CD4-positive, CD25-positive, alpha-beta regulatory T cell (primary cell): ENCODE measurements at places on chromosomes 16 and 17. TPM values are rescaled to one million over a fixed set of nuclear protein-coding genes. Genes with fewer than 3 reads are reported as not detected.

- H3K27ac ChIP-seq, result no peak overlapping the region
- H3K27me3 ChIP-seq, result no peaks in the 10 kb centered on the region
- peak; percentile 48 for DNase-seq
- no peaks in the 10 kb centered on the region for H3K36me3 ChIP-seq
Observed at GRCh38 chr17:60641810-60642220, 35.8 kb upstream of the BCAS3 start.

The EVI2A gene
- total RNA-seq, result 77.4 TPM

The NFATC2IP gene
- total RNA-seq, result 96.2 TPM

GRCh38 chr17:42659079-42659931, at the start of gene TUBG2:
TSS of gene TUBG2 (plus strand) at chr17:42659284. CDS start at chr17:42659504, 220 bp downstream.
- no peaks in the 10 kb centered on the region for H3K27me3 ChIP-seq
- no peaks in the 10 kb centered on the region for H3K36me3 ChIP-seq
- H3K4me3 ChIP-seq, result peak within 1 kb of the TSS; percentile 76
- peaks cover 15% of the 10 kb centered on the region for H3K4me1 ChIP-seq

DNA sequence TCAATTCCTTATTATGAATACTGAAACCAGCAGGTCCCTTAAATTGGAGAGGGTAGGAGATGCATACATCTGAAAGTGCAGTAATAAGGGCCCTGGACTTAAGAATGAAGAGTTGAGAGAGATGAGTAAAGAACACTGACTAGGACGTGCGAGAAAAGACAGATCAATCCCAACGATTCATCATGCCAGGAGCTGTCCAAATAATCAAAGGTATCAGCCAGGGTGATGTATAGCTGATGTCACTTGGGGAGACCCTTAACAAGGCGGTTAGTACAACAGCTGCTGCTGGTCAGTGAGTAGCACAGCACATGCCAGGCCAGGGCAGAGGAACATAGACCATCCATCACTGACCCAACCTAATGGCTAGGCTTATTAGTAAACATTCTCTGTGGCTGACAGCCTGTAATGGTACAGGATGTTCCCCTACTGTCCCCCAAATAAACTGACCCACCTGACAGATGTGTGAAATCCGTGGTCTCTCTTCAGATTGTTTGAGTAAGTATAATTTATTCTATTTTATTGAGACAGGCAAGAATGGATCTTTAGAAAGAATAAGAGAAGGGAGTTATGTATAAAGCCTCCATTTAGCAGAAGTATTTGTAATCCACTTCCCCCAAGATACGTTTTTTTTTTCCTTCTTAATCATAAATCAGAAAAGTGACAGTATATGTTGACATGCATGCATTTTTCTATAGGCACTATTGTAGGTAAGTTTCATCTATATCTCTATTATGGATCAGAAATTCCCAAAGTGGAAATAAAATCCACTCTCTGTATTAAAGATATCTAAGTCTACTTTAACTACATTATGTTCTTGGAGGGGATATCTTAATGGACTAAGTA, 118.4 kb downstream of the SNX11 start:
- H3K4me3 ChIP-seq, result no peak overlapping the region
- H3K27ac ChIP-seq, result no peak overlapping the region
- no peak for DNase-seq
- H3K36me3 ChIP-seq, result peaks cover 32% of the 10 kb centered on the region
- H3K27me3 ChIP-seq, result no peaks in the 10 kb centered on the region
- H3K4me1 ChIP-seq, result no peaks in the 10 kb centered on the region

The TTLL6 gene
- total RNA-seq, result not detected

The PIPOX gene
- 3.9 TPM for total RNA-seq

- no peak overlapping the region for H3K4me3 ChIP-seq
- no peaks in the 10 kb centered on the region for H3K4me1 ChIP-seq
- DNase-seq, result no peak
- H3K36me3 ChIP-seq, result peaks cover 5% of the 10 kb centered on the region
- H3K27ac ChIP-seq, result no peak overlapping the region
Observed at GRCh38 chr17:76318586-76318985, 10.5 kb upstream of the QRICH2 start.

DNA sequence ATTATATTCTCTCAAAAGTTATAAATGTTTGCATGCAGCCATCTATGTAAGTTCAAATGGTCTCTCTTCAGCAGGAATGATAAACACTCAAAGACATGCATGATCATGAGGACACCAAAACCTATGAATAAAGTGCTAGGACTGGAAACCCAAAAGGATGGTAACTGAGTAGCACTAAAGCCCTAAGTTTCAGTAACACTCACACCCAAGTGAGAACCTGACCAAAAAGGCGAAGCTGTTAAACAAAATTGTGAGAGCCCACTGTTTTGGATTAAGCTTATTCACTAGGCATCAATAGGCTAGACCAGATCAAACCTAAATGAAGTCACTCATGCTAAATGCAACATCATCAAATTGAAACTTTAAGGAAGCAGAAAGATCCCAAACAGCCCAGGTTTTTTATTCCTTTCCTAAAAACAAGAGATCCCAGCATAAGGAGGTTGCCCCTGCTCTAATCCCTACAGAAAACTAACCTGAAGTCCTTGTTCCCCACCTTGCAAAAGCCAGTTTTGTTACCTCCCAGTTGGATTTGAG, 42.4 kb downstream of the GLG1 start:
- peaks cover 2% of the 10 kb centered on the region for H3K36me3 ChIP-seq
- no peak for DNase-seq
- no peak overlapping the region for H3K4me3 ChIP-seq
- no peak overlapping the region for H3K27ac ChIP-seq

DNA sequence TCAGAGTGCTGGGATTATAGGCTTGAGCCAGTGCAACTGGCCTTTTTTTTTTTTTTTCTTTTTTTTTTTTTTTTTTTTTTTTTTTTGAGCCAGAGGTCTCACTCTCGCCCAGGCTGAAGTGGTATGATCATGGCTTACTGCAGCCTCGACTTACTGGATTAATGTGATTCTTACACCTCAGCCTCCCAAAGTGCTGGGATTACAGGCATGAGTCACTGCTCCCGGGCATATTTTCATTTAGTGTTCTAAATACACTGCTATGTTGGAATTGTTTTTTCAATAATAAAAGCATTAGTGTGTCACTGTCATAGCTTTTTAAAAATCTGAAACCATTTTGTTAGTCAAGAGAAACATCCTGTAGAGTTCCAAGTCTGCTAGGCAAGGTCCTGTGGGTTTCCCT, 40.3 kb downstream of the NDE1 start:
- no peak overlapping the region for H3K27ac ChIP-seq
- H3K4me1 ChIP-seq, result no peaks in the 10 kb centered on the region
- DNase-seq, result no peak
- no peaks in the 10 kb centered on the region for H3K27me3 ChIP-seq
- H3K36me3 ChIP-seq, result peaks cover 94% of the 10 kb centered on the region
- no peak overlapping the region for H3K4me3 ChIP-seq

The PRSS27 gene
- total RNA-seq, result 0.81 TPM

GRCh38 chr17:40547785-40548478, 17.3 kb downstream of the CCR7 start:
- H3K27ac ChIP-seq, result peak overlapping the region; percentile 60
- H3K4me3 ChIP-seq, result no peak overlapping the region
- peaks cover 11% of the 10 kb centered on the region for H3K36me3 ChIP-seq
- H3K27me3 ChIP-seq, result no peaks in the 10 kb centered on the region
- H3K4me1 ChIP-seq, result peaks cover 71% of the 10 kb centered on the region

The ATXN1L gene
- 46.8 TPM for total RNA-seq

- H3K36me3 ChIP-seq, result no peaks in the 10 kb centered on the region
- no peak for DNase-seq
- no peaks in the 10 kb centered on the region for H3K27me3 ChIP-seq
- H3K27ac ChIP-seq, result no peak overlapping the region
- H3K4me1 ChIP-seq, result peaks cover 29% of the 10 kb centered on the region
- H3K4me3 ChIP-seq, result peak overlapping the region; percentile 32
Observed at GRCh38 chr17:59341922-59342321, 10.5 kb downstream of the YPEL2 start.

GRCh38 chr16:64952177-64952576, 169.7 kb downstream of the CDH11 start:
- no peaks in the 10 kb centered on the region for H3K36me3 ChIP-seq
- no peak overlapping the region for H3K27ac ChIP-seq
- no peak overlapping the region for H3K4me3 ChIP-seq
- no peaks in the 10 kb centered on the region for H3K27me3 ChIP-seq
- no peaks in the 10 kb centered on the region for H3K4me1 ChIP-seq
- DNase-seq, result no peak

DNA sequence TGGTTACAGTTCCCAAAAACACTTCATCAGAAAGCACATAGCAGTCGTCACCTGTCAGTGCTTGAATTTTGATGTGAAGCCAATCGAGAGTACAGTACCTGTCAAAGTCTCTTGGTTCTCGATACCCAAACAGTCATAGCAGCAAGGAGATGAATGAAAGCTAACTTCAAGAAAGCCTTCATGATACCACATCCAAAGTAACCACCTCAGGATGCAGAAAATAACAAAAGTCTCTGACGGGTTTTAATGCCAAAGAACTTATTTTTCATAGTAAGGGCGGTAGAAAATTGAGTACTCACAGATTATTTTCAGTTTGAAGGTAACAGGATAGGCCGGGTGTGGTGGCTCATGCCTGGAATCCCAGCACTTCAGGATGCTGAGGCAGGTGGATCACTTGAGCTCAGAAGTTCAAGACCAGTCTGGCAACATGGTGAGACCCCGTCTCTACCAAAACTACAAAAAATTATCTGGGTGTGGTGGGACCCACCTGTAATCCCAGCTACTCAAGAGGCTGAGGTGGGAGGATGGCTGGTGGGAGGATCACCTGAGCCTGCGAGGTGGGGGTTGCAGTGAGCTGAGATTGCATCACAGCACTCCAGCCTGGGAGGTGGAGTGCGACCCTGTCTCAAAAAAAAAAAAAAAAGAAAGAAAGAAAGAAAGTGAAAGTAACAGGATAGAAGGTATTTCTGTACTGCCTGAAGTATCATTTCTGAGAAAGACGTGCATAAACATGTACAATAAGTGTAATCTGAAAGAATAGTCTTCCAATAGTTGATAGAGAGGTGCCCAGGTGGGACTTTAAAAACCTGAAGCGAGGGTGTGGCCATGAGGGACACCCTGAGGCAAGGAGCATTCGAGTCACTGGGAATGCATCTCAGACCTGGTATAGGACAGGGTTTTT, 15.4 kb downstream of the MFSD11 start:
- peak overlapping the region; percentile 85 for H3K27ac ChIP-seq
- H3K4me3 ChIP-seq, result peak overlapping the region; percentile 88
- H3K36me3 ChIP-seq, result peaks cover 6% of the 10 kb centered on the region
- peak; percentile 78 for DNase-seq

The MMP25 gene
- 1.6 TPM for total RNA-seq

The CACNG3 gene
- not detected for total RNA-seq

- H3K27ac ChIP-seq, result no peak overlapping the region
- no peaks in the 10 kb centered on the region for H3K4me1 ChIP-seq
- no peaks in the 10 kb centered on the region for H3K36me3 ChIP-seq
- H3K27me3 ChIP-seq, result no peaks in the 10 kb centered on the region
- no peak overlapping the region for H3K4me3 ChIP-seq
Observed at GRCh38 chr17:6473128-6473767, 29.0 kb downstream of the PIMREG start.

The FAM117A gene
- total RNA-seq, result 83.3 TPM

- no peaks in the 10 kb centered on the region for H3K27me3 ChIP-seq
- no peak overlapping the region for H3K4me3 ChIP-seq
- no peak for DNase-seq
- H3K36me3 ChIP-seq, result no peaks in the 10 kb centered on the region
- no peaks in the 10 kb centered on the region for H3K4me1 ChIP-seq
Observed at GRCh38 chr16:7161891-7162290, 170.8 kb upstream of the RBFOX1 start.

GRCh38 chr16:82313754-82314153, 143.7 kb upstream of the MPHOSPH6 start:
- H3K36me3 ChIP-seq, result no peaks in the 10 kb centered on the region
- H3K4me1 ChIP-seq, result no peaks in the 10 kb centered on the region
- no peak overlapping the region for H3K27ac ChIP-seq
- H3K4me3 ChIP-seq, result no peak overlapping the region

The IL17C gene
- total RNA-seq, result 1.2 TPM

The AATK gene
- total RNA-seq, result not detected

GRCh38 chr17:41970901-41971331, 4.3 kb downstream of the CNP start:
- H3K27ac ChIP-seq, result no peak overlapping the region
- peaks cover 23% of the 10 kb centered on the region for H3K4me1 ChIP-seq
- H3K4me3 ChIP-seq, result no peak overlapping the region
- no peak for DNase-seq
- H3K27me3 ChIP-seq, result no peaks in the 10 kb centered on the region
- H3K36me3 ChIP-seq, result peaks cover 49% of the 10 kb centered on the region

DNA sequence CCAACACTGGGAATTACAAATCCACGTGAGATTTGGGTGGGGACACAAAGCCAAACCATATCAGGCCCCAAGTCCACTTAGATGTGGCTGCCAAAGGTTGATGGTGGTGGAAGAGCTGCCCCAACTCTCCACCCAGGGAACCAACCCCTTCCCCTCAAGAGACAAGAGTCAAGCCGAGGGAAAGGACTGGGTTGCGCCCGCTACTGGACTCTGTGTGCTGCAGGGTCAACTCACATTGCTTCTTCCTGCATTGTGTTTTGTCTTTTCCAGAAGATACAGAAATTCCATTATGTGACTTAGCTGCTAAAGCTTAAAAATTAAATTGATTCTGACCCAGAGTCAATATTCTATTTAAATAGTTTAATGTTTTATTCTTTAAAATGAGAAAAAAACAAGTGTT, 58.5 kb downstream of the ADAMTS18 start:
- DNase-seq, result no peak
- no peak overlapping the region for H3K27ac ChIP-seq
- H3K4me1 ChIP-seq, result no peaks in the 10 kb centered on the region
- no peak overlapping the region for H3K4me3 ChIP-seq
- no peaks in the 10 kb centered on the region for H3K27me3 ChIP-seq
- no peaks in the 10 kb centered on the region for H3K36me3 ChIP-seq

The PSMC3IP gene
- total RNA-seq, result 2.5 TPM

The CIBAR2 gene
- not detected for total RNA-seq

DNA sequence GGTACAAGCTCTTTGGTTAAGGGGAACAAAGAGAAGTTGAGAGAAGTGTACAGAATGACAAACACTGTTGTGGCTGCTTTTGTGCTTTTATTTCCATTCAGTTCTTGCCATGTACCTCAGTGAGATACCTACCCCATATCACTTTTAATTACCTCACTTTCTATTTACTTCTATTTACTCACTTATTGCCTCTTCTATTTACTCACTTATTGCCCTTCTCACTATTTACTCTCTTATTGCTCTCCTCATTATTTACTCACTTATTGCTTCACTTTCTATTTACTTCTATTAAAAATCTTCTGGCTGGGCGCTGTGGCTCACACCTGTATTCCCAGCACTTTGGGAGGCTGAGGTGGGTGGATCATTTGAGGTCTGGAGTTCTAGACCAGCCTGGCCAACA, 41.9 kb downstream of the MBTD1 start:
- H3K27me3 ChIP-seq, result no peaks in the 10 kb centered on the region
- no peaks in the 10 kb centered on the region for H3K4me1 ChIP-seq
- H3K4me3 ChIP-seq, result no peak overlapping the region
- H3K36me3 ChIP-seq, result peaks cover 85% of the 10 kb centered on the region
- H3K27ac ChIP-seq, result no peak overlapping the region
- no peak for DNase-seq
